NB4 (cell line): ENCODE measurements at places on chromosomes 1 and 21.
A peak's percentile ranks its signal among the peaks of the same experiment; 100 is the strongest.

- peak; percentile 76 for DNase-seq
These were observed at the start of gene ST7L for GRCh38 chr1:112618721-112619517. ST7L (minus strand) TSS chr1:112619141; CDS start chr1:112619113, 28 bp downstream.

DNA sequence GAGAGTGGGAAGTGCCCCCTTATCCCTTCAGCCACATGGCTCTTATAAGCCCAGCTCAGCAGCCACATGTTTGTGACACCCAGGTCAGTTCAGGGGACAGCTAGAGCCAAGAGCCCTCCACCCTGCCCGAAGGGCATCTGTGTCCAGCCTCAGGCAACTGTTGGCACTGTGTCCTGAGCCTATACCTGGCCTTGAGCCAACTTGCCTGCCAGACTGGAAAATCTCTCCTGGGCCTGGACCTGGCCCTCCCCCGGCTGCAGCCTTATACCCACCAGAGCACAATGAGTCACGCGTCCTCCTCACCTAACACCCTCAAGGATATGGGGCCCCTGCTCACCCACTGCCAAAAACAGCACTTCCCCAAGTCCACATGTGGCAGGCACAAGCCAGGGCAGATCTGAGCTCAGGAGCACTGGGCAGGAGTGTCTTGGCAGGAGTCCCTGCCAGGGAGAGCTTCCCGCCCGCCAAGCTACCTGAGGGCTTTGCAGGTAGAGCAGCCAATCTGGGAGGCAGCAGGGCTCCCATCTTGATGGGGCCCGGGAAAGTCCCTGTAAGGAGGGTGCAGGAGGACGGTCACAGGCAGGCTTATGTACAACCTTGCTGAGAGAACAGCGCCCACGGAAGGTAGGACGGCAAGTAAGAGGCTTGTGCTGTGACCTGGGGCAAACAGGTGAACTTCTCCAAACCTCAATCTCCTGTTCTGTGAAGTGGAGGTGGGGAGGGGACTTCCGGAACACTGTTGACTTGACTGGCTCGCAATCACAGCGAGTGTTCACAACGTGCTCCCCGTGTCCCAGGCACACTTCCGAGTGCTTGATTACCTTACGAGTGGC lies 19.8 kb upstream of the HSPG2 start:
- DNase-seq, result peak; percentile 75

GRCh38 chr1:76830373-76830772 lies 36.9 kb upstream of the ST6GALNAC5 start:
- DNase-seq, result no peak

GRCh38 chr1:218492874-218493273 lies 147.7 kb downstream of the TGFB2 start:
- no peak for DNase-seq

DNA sequence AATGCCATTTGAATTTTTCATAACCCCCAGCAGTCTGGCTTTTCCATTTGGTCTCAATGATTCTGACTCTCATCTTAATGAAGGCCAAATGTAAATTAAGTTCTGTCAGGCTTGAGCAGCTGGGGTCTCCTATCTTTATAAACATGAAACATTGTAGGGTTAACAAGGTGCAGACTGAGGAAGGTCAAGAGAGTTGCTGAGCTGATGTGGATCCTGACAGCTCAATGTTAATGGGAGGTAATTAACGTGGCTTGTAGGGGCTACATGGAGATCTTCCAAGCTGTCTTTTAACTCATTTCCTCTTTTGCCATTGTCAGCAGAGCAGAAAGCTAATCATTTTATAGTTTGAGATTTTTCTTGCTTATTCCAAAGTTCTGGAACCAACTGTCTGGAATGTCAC lies 55.2 kb downstream of the FGGY start:
- DNase-seq, result no peak

GRCh38 chr21:44712203-44713028 lies 1.0 kb upstream of the TSPEAR start:
- no peak for DNase-seq

GRCh38 chr21:29194847-29195246 lies 64.4 kb downstream of the MAP3K7CL start:
- DNase-seq, result no peak

DNA sequence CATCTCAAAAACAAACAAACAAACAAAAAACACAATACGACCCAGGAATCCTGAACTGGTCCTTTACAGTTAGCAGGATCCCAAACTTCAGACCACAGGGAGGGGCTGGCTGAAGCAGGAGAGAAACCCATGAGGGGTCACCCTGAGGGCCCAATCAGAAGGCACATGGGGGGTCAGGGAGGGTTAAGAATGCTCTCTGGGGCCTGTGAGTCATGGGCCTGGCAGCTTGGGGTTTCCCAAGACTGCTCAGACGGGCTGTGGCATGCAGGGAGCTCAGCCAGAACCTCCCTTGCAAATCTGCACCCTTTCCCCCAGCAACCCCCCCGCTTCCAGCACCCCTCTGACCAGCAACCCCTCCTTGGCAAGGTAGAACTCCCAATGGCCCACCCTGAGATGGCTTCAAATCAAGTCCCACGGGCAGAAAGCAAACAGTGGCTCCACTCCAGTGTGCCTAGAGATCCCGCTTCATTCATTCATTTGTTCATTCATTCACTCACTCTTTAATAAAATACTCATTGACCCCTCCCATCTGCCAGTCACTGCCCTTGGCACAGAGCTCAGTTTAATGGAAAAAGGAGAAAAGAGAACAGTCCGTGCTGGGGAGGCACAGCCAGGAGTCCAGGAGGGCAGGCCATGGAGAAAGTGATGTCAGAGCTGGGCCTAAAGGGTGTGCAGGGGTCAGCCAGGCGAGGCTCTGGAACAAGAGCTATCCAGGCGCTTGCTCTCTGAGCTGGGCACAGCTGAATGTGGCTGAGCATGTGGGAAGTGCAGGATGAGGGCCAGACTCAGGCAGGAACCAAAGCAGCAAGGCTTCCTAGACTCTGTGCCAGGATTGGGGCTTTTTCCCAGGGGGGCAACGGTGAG lies 8.2 kb downstream of the UQCRHL start:
- peak; percentile 89 for DNase-seq

- DNase-seq, result no peak
These were observed 25.4 kb downstream of the PHGDH start for GRCh38 chr1:119737040-119737682.

GRCh38 chr1:43302721-43303470 lies 2.1 kb downstream of the TIE1 start:
- DNase-seq, result no peak

GRCh38 chr1:89974696-89975470 lies 20.0 kb upstream of the ZNF326 start:
- no peak for DNase-seq

- peak; percentile 49 for DNase-seq
These were observed 11.7 kb upstream of the EXTL1 start for GRCh38 chr1:26009796-26010447.

- DNase-seq, result no peak
These were observed 844.9 kb downstream of the KCNT2 start for GRCh38 chr1:195763146-195763906.

GRCh38 chr1:21668951-21669257 lies 253 bp downstream of the RAP1GAP start:
- no peak for DNase-seq

DNA sequence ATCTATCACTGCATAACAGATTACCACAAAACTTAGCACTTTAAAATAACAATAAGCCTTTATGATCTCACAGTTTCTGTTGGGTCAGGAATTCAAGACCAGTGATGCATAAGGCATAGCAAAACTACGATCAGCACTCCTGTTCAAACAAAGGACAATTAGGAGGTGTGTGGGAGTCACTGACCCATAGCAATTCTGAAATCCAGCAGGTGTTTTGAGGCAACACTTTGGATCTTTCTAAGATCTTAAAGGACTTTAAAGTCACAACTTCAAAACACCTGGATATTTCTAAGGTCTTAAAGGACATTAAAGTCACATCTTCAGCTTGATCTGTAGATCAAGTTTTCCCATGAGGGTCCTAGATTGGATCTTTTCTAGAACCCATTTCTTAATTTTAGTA lies 35.3 kb downstream of the AKT3 start:
- DNase-seq, result no peak

DNA sequence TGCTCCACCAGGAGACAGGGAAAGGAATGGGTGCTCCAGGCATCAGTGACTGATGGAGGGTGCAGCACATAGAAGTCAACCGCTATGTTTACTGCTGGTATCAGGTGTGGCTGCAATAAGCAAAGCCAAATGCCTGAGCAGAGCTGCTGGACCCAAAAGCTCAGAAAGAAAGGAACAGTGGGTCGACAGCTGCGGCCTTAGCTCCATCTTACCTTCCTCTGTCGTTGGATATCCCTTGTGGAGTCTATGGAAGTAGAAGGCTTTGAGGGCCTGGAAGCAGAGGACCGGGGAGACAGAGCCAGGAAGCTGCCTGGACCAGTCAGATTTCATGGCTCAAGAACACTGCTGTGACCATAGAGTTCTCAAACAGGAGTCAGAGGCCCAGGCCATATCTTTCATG lies 45.3 kb downstream of the RIMS3 start:
- no peak for DNase-seq

- DNase-seq, result peak; percentile 11
These were observed 722 bp upstream of the SLC19A2 start for GRCh38 chr1:169486281-169487051.

- peak; percentile 35 for DNase-seq
These were observed 48.8 kb downstream of the H3-3A start for GRCh38 chr1:226111098-226111882.

- DNase-seq, result no peak
These were observed 9.3 kb upstream of the CNR2 start for GRCh38 chr1:23922321-23922943.

- no peak for DNase-seq
These were observed 66.1 kb downstream of the EPS15 start for GRCh38 chr1:51453010-51453409.

DNA sequence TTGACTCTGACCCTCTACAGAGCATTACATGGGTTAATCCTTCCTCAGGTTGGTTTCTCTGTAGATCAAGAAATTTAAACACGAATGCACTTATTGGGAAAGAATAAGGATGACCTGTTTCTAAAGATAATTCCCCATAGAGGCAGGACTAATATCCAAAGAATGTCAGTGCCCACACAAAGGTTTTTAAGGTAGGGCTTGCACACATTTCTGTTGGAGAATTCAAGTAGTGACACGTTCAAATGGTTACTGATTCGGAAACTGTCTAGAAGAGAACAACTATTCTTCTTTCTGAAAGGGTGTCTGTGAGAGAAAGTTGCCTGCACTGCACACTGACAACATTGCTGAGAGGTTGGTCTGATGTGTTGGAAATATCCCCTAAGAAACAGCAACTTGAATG lies 167.3 kb downstream of the ZNF326 start:
- no peak for DNase-seq

DNA sequence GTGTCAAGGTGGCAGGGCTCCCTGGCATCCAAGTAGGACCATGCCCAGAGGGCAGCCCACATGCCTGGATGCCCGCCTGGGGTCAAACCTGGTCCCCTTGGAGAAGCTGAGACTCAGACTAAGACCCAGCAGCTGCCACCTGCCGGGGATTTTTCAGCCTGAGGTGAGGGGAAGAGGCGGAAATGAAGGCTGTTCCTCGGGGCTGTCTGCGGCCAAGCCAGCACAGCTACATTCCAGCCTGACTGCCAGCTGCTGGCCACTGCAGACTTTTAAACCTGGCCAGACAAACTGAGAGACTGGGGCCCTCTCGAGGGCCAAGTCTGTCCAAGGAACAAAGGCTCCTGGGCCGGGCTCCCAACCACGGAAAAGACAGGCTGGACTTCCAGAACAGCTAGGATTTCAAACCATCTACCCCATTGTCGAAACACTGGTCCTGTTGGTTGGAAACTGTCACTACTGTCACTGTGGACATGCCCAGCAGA lies 21.9 kb upstream of the PLEKHG5 start:
- no peak for DNase-seq

GRCh38 chr1:204730826-204731459 lies 45.4 kb upstream of the LRRN2 start:
- DNase-seq, result no peak
